ENCODE measurements at places on chromosomes 11 and 22. TPM values are rescaled to one million over a fixed set of nuclear protein-coding genes. Genes with fewer than 3 reads are reported as not detected.

DNA sequence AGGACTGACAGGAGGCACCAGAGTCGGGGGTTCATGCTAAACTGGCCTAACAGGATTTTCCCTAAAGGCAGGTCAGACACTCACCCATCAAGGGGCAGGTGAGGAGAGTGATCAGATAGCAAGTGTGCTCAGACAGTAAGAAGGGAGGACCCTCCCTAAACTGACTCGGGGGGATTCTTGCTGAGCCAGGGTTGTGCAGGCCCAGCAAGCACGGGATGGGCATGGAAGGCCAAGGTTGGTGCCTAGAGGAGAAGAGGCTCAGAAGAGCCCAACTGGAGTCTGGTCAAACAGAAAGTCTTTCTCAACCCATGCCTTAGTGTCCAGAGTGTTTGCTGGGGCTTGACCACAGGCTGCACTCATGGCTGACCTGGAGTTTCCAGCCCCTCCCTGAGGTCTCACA is 6.2 kb upstream of the APOL1 start:
- no peak for DNase-seq

GRCh38 chr11:114259124-114259526 is 37.1 kb upstream of the NNMT start:
- DNase-seq: no peak

GRCh38 chr22:29145321-29146072 is 60.2 kb upstream of the EMID1 start:
- no peak for DNase-seq

DNA sequence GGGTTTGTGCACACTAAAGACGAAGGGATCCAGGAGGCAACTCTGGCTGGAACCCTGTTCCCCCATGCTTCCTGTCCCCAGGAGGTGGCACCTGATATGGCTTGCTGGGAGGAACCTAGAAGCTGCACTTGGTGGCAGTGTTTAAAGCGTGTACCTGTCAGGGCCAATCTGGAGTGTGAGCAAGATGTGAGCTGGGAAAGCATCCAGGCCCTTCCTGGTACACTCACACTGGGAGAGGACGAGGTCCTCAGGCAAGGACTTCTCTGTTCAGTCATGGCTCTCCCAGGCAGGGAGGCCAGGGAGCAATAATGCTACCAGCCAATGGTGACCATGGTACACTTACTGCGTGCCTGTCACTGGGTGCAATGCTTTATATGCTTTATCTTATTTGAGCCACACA is 130.7 kb upstream of the NECTIN1 start:
- DNase-seq: no peak

- peak; percentile 43 for DNase-seq
These were observed 195.3 kb downstream of the BRD1 start for GRCh38 chr22:49632199-49633009.

DNA sequence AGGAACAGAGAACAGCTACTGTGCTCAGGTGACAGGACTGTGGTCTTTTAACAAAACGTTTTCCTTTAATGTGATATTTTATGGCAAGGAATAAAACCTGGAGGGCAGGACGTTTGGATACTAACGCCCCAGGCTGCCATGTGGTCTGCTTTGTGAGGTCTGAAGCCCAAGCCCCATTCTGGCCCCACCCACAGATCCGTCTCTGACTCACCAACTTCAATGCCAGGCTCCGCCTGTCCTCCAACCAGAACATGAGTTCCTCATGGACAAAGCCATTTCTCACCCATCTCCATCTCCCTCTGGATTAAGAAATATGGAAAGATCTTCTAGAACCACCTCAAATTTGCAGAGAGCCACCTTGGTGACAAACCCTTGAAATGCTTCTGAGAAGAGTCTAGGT is 148.8 kb downstream of the CRYBB2 start:
- DNase-seq: no peak

DNA sequence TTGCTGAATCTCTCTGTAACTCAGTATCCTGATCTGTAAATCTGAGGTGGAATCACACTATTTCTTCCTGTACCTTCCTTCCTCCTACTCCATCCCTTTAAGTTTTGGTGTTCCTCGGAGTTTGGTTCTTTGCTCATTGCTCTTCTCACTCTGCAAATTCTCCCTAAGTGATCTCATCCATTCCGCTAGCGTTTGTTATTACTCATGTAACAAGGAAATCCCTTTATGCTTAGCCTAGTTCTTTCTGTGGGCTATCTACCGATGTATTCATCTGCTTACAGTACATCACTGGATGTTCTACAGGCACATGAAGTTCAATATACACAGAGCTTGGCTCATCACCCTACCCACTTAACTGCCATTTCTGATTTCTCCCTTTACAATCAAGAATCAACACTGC is 1.6 kb upstream of the CEP295 start:
- no peak for DNase-seq

DNA sequence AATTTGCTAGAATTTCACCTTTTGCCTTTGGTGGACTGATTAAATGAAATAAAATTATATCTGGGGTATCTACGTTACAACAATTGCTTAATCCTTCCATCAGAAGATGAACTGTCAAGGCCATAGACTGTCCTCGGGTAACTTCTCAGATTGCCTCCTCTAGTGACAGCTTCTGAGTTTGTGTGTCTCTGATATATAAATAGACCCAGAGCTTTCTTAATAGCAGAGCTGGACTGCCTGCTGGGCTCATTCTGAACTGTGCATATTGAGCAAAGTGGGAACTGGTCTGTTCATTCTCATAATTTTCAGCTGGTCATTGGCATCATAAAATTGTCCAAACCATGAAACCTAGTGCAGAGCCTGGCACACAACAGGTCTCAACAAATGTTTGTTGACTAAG is 99.1 kb upstream of the GRAMD1B start:
- DNase-seq: no peak

GRCh38 chr22:19090586-19091127 is 31.6 kb downstream of the DGCR2 start:
- DNase-seq: no peak

GRCh38 chr11:121512468-121513465 is 60.0 kb upstream of the SORL1-AS1 start:
- DNase-seq: no peak

DNA sequence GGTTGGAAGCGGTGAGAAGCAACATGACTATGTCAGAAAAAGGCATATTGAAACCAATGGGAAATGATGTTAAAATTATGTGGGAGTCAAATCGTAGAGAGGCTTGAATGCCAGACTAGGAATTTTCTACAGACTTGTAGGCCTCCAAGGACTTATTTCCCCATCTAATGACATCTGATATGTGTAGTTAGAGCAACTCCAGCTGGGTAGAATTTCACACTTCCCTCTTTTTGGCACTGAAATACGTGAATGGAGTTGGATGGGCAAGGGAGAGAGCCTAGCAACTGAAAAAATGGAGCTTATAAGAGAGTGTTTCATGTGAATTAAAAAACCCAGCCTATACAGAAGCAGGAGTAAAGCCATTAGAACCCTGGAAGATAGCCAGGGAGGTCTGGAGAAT is 304.2 kb downstream of the INSC start:
- DNase-seq: no peak

GRCh38 chr11:490186-490929 is 16.7 kb downstream of the RNH1 start:
- DNase-seq: no peak

DNA sequence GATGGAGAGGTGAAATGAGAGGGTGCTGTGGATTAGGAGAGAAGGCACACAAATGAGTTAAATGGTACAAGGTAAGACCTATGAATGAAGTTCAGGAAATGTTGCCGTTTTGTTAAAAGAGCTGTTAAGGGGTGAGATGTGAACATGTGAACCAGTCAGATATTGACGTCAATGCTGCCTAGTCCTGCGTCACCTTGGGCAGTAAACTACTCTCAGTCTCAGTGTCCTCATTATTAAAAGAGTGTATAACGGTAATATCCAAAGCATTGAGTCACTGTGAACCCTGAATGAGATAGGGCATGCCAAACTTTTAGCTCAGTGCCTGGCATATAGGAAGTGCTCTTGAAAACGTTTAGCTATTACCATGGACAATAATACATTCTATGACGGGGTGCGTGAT is 32.4 kb upstream of the SORL1-AS1 start:
- no peak for DNase-seq

Gene SCARF2
- 0.39 TPM for total RNA-seq

Gene CFAP300
- not detected for total RNA-seq

Gene RAG2
- total RNA-seq: not detected

Gene TRMT112
- 243 TPM for total RNA-seq
